ENCODE measurements at places on chromosomes 12 and 14.

DNA sequence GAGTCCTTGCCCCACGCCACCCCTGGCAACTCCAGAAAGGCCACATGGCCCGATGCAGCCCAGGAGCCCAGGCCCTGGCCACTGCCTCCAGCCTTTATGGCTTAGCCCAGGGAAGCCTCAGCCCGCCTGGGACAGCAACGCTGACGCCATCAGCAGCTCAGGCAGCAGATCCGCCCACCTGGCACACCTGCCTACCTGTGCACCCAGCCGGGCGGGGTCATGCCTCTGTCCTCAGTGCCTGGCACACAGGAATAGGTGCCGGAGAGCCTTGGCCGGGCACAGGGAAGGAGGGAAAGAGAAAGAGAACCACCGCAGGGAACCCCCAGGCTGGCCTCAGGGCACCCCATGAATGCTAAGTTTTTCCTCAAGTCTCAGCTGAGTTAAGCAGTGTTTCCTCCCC, 21.1 kb downstream of the BEGAIN start:
- no peak for DNase-seq

GRCh38 chr12:95796982-95797289, 6.4 kb upstream of the NTN4 start:
- DNase-seq: no peak

- no peak for DNase-seq
Observed at GRCh38 chr14:76772300-76773187, 11.3 kb downstream of the VASH1 start.

GRCh38 chr12:120698665-120699064, 11.6 kb upstream of the UNC119B start:
- DNase-seq: no peak

GRCh38 chr12:111455448-111456320, 50.0 kb downstream of the SH2B3 start:
- no peak for DNase-seq

DNA sequence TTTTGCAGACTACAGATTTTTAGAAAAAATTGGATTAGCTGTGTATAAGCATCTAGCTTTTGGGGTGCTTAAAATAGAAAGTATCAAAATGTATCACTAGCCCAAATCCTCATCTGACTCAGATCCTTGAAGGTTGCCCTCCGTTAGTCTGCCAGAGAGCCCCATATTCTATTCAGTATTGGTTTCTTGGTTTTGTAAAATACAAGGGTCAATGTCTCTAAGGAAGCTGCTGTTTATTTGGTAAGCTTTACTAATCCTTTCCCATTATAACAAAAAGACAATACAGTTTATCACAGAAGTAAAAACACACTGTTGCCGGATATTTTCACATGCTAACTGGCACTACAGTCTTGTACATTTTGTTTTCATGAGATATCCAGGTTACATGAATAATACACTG, 92.8 kb upstream of the PTHLH start:
- no peak for DNase-seq

- DNase-seq: no peak
Observed at GRCh38 chr14:44741431-44741830, 220.3 kb downstream of the KLHL28 start.

- DNase-seq: peak; percentile 79
Observed at GRCh38 chr12:54394281-54394719, 9.8 kb upstream of the ZNF385A start.

DNA sequence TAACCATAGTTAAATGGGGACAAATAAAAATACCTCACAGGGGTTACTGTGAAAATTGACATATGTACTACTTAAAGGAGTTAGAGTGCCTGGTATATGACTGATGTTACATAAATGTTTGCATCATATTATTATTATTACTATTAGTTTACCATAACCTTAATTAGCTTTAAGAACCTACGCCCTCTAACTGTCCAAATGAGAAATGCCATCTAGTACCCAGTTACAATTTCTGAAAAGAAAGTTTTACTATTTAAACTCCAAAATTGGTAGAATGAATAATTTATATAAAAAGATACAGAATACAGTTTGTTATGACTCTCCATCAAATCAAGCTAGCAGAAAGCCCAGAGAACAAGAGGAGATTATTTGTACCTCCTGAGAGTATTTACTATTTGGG, 42.3 kb downstream of the EML5 start:
- DNase-seq: no peak

DNA sequence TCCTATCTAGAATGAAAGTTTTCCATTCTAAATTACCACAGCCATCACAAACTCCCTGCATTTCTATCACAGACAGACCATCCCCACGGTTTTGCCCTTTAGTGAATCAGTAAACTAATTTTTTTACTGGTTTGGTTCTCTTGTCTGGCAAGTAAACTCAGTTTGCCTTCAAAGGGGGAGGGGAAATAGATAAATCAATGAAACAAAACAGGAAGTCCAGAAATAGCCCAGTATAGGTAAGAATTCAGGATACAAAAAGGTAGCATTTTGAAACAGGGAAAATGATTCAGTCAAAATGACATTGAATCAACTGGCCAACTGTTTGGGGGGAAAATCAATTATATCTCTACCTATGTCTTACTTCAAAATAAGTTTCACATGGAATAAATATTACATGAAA, 15.8 kb upstream of the BAZ1A start:
- no peak for DNase-seq

DNA sequence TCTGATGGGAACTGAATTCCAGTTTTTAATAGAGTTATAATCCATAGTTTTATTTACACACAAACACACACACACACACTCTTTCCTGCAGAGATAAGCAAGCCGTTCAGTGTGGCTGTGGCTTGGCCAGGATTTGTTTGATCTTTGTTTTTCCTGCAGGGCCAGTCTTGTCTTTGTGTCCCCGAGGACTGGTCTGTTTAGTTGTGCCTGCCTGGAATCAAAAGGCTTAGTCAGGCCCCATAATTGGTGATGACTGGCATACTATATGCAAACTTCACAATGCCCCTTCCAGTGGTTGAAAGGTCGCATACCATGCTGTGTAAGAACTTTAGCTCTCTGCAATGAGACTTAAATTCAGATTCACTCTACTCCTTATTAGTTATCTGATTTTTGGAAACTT, 26.0 kb downstream of the WBP11 start:
- DNase-seq: no peak

- DNase-seq: no peak
Observed at GRCh38 chr12:26678697-26679660, 154.0 kb downstream of the ITPR2 start.

DNA sequence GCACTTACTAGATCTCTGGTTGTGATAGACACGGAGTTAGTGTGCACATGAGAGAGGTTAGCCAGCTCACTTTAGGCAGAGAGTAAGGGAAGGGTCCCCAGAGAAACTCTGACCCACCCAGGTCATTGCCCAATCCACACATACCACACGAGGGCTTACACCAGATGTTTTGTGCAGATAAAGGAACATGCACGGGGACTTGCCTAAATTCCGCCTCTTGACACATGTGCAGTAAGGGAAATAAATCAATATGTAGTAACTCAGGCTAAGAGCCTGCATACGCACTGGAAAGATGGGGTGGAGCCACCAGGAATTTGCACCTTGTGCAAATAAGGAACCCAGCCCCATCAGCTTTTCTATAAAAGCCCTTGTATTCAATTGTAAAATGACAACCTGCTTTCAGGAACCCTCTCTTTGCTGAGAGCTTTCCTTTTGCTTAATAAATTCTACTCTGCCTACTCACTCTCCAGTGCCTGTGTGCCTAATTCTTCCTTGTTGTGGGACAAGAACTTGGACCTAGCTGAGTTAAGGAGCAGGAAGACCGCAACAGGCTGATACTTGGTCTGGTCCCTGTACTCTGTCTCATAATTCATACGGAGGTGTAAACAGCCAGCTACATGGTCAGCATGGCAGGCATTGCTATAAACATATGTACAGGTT, 120.2 kb downstream of the EMP1 start:
- DNase-seq: no peak

DNA sequence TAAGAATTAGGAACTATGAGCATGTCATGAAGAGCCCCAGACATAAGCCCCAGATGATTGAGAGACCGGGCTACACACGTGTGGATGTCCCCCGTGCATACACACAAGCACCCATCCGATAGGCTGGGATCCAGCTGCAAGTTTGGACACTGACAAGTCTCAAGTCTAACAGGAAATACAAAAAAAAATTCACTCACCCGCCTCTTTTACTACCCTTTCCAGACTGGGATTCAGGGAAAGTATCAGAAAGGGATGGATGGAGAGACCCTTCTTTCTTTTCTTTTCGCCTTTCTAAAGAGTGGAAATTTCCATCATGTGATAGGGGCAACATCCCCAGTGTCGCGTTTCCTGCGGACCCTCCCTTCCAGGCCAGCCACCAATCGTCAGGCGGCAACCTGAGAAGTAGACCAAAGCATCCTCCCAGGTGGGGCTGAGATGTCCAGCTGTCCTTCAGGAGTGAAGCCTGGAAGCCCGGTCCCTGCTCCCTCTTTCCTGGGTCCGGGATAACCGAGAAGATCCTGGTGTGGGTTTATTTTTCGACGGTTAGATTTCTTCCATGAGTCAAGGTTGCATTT, 6.4 kb upstream of the SLC38A4 start:
- DNase-seq: no peak

All from head of caudate nucleus (tissue), 42 donors.